ENCODE measurements at places on chromosomes 12 and 14. TPM values are rescaled to one million over a fixed set of nuclear protein-coding genes. Genes with fewer than 3 reads are reported as not detected.

GRCh38 chr12:26496170-26496569, 300.8 kb downstream of the SSPN start:
- DNase-seq = no peak

DNA sequence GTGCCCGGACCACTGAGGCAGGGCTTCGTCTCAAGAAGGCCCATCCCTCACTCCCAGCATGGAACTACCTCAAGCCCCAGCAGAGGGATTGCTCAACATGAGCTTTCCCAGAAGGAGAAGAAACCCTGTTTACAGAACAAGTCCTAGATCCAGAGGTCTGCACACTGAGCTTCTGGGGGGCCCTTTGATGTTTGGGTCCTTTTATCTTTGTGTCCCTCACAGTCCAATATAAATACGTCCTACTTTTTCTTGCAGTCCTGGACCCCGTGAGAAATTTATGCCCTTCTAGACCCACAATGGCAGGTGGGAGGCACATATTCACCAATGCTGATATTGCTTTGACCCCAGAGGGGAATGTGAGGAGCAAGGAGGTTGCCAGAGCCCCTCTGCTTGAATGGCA, 54.4 kb downstream of the SMUG1 start:
- no peak for DNase-seq

GRCh38 chr12:124953689-124954405, 35.1 kb downstream of the DHX37 start:
- DNase-seq = no peak

GRCh38 chr12:28355161-28355560, 164.9 kb downstream of the CCDC91 start:
- no peak for DNase-seq

GRCh38 chr12:78559416-78559815, 305.2 kb upstream of the SYT1 start:
- DNase-seq = no peak

DNA sequence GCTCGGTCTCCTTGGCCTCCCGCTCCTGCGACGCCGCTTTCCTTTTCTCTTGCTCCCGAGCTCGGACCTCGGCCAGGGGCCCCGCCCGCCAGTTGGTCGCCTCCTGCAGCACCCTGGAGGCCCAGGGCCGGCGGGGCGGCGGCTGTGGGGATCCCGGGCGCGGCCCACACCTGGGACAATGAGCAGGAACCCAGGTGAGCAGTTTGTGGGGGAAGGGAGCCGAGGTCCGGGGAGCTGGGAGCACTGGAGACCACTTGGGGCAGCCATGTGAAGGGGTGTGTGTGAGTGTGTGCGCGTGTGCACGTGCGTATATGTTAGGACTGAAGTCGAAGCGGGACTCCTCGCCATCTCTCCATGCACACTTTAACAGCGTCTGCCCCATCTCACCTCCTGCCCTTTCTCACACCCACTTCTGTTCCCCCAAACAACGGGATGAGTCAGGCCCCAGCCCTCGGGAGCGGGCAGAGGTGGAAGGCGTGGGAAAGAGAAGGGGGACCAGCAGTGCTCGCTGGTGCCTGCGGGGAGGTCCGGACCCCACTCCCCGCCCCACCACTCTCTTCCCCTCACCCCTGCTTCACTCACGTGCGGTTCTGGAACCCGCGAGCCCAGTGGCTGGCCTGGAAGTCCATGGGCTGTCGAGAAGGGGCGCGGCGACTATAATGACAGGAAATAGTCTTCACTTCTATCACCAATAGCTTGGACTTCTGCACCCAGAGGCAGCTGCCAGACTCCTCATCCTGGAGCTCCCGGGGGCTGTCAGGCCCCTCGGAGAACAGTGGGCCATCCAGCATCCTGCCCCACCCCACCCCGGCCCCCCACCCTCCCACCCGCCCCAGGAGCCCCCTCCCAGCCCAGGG, 450 bp downstream of the DDN start:
- DNase-seq = no peak

- no peak for DNase-seq
Observed at GRCh38 chr14:90579816-90580215, 183.0 kb downstream of the CALM1 start.

DNA sequence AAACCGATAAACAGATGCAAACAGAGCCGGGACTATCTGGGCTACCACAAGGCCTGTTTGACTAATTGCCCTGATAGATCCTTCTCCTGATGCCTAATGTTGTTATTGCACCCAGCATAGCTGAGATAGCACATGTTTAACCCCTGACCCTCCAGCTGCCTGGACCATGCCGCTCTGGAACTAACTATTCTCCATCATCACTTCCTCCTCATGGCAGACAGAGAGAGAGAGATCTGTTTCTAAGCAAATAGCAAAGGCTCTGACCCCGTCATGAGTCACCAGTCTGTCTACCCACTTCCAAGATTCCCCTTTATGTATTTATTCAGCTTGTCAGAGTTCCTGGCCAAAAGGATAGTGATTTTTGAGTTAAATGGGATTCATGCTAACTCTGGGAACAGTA, 58.2 kb upstream of the FLRT2 start:
- DNase-seq = peak; percentile 48

TOMM20L gene
- total RNA-seq = not detected
